ENCODE measurements at places on chromosomes 6 and 20. TPM values are rescaled to one million over a fixed set of nuclear protein-coding genes. Genes with fewer than 3 reads are reported as not detected.
A peak's percentile ranks its signal among the peaks of the same experiment; 100 is the strongest.

Gene ISM1
- total RNA-seq: 0.21 TPM

DNA sequence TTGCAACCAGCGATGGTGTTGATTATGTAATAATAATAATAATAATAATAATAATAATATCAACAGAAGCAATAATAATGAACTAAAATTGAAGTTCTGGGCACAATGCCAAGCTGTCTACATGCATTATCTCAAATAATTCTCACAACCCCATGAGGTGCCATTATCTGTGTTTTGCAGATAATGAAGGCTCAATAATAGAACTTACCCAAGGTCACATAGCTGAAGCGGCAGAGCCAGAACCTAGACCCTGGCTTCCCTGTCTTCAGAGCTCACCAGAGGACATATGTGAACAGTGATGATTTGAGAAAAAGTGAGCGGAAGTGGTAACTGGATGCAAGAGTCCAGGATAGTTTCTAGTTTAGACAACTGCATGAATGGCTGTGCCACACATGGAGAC lies 91.0 kb downstream of the HIVEP1 start:
- no peak overlapping the region for H3K4me3 ChIP-seq
- no peak for DNase-seq

Gene CFAP61
- total RNA-seq: not detected

Gene CLVS2
- not detected for total RNA-seq

Gene GRM1
- not detected for total RNA-seq

GRCh38 chr20:1381753-1382591 lies 10.9 kb downstream of the FKBP1A start:
- no peaks in the 10 kb centered on the region for H3K27me3 ChIP-seq
- DNase-seq: no peak
- peak overlapping the region; percentile 28 for H3K27ac ChIP-seq
- peaks cover 4% of the 10 kb centered on the region for H3K36me3 ChIP-seq

GRCh38 chr6:162262466-162263196 lies 464.9 kb downstream of the PRKN start:
- no peaks in the 10 kb centered on the region for H3K4me1 ChIP-seq
- H3K36me3 ChIP-seq: no peaks in the 10 kb centered on the region
- no peak overlapping the region for H3K4me3 ChIP-seq
- H3K27ac ChIP-seq: no peak overlapping the region

- H3K27me3 ChIP-seq: no peaks in the 10 kb centered on the region
- peaks cover 23% of the 10 kb centered on the region for H3K4me1 ChIP-seq
- H3K27ac ChIP-seq: peak overlapping the region; percentile 12
- no peak for DNase-seq
- H3K36me3 ChIP-seq: no peaks in the 10 kb centered on the region
- no peak overlapping the region for H3K4me3 ChIP-seq
Measured at GRCh38 chr6:105492706-105493673, 90.1 kb upstream of the PREP start.

- H3K4me3 ChIP-seq: no peak overlapping the region
- no peak for DNase-seq
- no peaks in the 10 kb centered on the region for H3K4me1 ChIP-seq
- H3K27ac ChIP-seq: no peak overlapping the region
- no peaks in the 10 kb centered on the region for H3K27me3 ChIP-seq
Measured at GRCh38 chr6:1176567-1176966, 135.3 kb upstream of the FOXQ1 start.

Gene ENPP5
- total RNA-seq: not detected

GRCh38 chr6:103870970-103871369 lies 988.7 kb downstream of the HACE1 start:
- peaks cover 4% of the 10 kb centered on the region for H3K27me3 ChIP-seq
- no peak overlapping the region for H3K27ac ChIP-seq
- no peak overlapping the region for H3K4me3 ChIP-seq
- no peak for DNase-seq

Gene CAGE1
- total RNA-seq: 0.19 TPM

Gene NNAT
- 14.9 TPM for total RNA-seq

DNA sequence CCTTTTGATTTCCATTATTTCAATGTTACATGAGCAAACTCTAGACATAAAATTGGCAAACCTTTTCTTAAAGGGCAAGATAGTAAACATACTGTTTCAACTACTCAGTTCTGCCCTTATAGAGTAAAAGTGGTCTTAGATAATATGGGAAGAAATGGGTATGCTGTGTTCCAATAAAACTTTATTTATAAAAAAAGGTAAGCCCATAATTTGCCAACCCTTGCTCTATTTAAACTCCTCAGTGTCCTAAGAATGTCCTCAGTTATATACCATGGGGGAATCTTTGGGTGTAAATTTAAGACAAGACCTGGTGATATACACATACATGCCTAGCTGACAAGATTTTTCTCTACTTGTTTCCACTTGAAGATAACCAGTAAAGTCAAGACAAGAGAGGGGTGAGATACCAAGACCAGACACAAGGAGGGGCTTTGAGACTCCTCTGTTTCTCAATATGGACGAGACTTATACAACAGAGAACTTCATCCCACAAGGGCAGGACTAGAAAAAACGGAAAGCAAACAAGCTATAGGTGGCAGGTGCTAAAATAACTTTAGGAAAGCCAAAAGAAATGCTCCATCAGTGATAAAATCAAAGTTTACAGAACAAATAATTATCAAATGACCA lies 10.5 kb downstream of the SNX3 start:
- no peak overlapping the region for H3K27ac ChIP-seq
- peaks cover 16% of the 10 kb centered on the region for H3K36me3 ChIP-seq
- no peaks in the 10 kb centered on the region for H3K27me3 ChIP-seq
- H3K4me3 ChIP-seq: no peak overlapping the region
- no peak for DNase-seq
- H3K4me1 ChIP-seq: peaks cover 8% of the 10 kb centered on the region

Gene DUSP15
- 2.1 TPM for total RNA-seq

Gene GSTA3
- total RNA-seq: not detected
